ENCODE measurements at places on chromosomes 5 and 9. TPM values are rescaled to one million over a fixed set of nuclear protein-coding genes. Genes with fewer than 3 reads are reported as not detected.

CYSRT1 gene
- 0.27 TPM for total RNA-seq

FOXE1 gene
- total RNA-seq: not detected

PCDHA13 gene
- total RNA-seq: not detected

MARCOL gene
- not detected for total RNA-seq

DMRT3 gene
- not detected for total RNA-seq

PCDHB11 gene
- total RNA-seq: not detected

LRRC26 gene
- not detected for total RNA-seq

TICAM2 gene
- total RNA-seq: 3.5 TPM

BASP1 gene
- total RNA-seq: 0.98 TPM

N4BP3 gene
- 2.1 TPM for total RNA-seq

C9 gene
- not detected for total RNA-seq

TOPORS gene
- 11.7 TPM for total RNA-seq

LECT2 gene
- total RNA-seq: not detected

C5orf58 gene
- not detected for total RNA-seq

SYK gene
- 0.07 TPM for total RNA-seq

NCS1 gene
- total RNA-seq: 1.0 TPM

MLANA gene
- not detected for total RNA-seq

TMEM171 gene
- total RNA-seq: not detected

Measured in T-helper 1 cell treated with Interleukin-12 subunit alpha and Interleukin-12 subunit beta and Interleukin-4 antibody, amounts not matched to agents 30 ng/mL and 1 ng/mL, for 36 hours (primary cell).